ENCODE measurements at places on chromosomes 6 and 20. TPM values are rescaled to one million over a fixed set of nuclear protein-coding genes. Genes with fewer than 3 reads are reported as not detected.

DNA sequence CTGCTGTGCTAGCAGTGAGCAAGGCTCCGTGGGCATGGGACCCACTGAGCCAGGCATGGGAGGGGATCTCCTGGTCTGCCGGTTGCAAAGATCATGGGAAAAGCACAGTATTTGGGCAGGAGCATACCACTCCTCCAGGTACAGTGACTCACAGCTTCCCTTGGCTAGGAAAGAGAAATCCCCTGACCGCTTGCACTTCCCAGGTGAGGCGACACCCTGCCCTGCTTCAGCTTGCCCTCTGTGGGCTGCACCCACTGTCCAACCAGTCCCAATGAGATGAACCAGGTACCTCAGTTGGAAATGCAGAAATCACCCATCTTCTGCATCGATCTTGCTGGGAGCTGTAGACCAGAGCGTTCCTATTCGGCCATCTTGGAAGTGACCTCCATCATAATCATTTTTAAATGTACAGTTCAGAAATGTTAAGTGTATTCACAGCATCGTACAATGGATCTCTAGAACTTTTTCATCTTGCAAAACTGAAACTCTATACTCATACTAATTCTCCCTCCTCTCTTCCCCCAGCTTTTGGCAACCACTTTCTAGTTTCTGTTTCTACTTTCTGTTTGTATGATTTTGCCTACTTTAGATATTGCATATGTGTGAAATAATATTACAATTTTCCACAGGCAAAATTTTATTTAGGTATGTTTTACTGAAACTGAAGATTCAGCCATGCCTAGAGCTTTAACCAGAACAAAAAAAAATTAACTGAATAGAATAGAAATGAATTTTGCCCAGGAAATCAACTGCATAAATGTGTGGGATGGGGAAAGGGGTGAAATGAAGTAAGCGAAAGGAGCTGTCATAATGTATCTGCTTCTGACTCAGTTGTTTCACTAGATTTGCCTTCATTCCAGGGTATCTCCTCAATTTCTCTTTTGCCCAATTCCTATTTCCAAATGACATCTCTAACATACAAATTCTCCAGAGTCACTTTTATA lies 100.0 kb downstream of the RWDD2A start:
- no peak for DNase-seq

GRCh38 chr6:18432180-18432579 lies 45.0 kb downstream of the RNF144B start:
- peak; percentile 76 for DNase-seq

- no peak for DNase-seq
These were observed 286.2 kb downstream of the ESR1 start for GRCh38 chr6:152093711-152094110.

GRCh38 chr6:161271343-161272030 lies 2.4 kb downstream of the AGPAT4 start:
- no peak for DNase-seq

GRCh38 chr6:28597217-28597835 lies 71.6 kb downstream of the GPX5 start:
- peak; percentile 34 for DNase-seq

DNA sequence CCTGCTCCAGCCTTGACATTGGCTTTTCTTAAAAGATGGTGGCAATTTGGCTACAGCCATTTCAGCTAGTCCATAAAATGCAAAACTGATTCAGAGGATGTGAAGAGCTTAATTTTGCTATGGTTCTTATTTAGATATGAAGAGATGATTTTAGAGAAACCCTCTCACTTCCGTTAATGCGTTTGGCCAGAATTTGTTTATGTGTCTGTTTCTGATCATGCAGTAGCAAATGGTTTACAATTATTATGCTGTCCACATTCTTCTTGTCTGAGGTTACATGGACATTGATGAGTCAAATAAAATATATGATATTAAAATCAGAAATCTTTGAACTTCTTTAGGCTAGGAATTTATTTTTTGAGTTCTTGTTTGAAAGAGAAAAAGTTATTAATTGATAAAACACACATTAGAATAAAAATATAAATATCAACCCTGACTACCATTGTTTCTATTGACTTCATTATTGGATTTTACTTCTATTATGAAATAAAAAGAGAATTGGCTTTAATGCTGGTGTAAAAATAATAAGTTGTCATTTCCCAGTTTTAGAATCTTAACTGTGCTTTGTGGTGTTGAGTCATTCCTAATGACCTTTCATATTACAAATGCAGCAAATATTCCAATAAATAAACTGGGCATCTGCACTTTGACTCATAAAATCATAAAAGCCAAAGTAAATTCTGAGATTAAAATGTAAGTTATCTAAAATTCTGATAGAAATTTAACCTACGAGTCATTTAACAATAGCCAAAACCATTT lies 1286.0 kb upstream of the GJE1 start:
- peak; percentile 64 for DNase-seq

DNA sequence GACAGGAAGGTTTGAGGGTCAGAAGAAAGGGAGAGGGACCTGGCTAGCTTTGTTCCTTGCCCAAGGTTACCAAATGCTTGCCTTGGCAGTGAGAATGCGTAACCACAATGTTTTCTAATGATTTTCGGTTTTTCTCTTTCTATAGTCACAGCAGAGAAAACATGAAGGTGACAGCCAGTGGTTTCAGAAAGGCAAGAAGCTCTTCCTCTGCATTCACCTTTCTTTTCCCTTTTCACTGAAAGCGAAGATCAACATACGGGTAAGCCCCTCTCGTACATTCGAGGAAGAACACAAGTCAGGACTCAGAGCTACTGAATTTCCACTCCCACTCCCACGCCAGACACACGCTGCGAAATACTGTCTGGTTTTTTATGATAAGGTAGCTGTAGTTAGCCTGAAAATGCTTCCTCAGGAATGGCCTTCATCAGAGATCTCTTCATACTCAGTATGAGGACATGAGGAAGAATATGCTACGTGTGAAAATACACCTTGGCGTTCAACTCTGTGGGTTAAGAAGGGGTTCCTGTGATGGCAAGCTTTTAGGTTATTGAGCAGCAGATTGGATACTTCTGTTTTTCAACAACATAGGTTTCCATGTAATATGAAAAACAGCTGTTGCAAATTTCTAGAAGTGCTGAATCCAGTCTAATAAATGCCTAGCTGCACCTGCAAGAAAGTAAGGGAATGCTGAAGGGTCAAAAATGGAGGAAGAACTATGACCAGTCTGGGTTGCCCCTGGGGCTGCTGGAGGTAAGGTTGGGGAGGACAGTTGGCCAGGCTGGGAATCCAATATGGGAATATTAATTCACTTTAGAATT lies 7.4 kb upstream of the CD83 start:
- DNase-seq: no peak

GRCh38 chr20:21633829-21634228 lies 71.6 kb upstream of the PAX1 start:
- DNase-seq: no peak

DNA sequence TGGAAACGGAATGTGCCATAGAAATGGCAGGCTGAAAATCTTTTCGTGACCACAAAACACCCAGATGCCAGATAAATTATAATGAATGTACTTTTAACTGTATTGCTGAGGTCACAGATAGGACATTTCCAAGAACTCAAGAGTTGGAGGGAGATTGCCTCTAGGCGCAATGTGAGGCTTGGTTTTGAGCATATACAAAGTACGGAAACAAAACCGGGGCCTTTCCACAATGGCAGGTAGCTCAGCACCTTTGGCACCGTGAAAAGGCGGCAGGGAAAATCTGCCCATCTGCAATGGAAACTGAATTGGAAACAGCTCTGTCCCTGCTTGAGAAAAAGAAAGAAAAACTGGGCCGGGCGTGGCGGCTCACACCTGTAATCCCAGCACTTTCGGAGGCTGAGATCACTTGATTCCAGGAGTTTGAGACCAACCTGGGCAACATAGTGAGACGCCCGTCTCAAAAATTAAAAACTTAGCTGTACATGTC lies 10.5 kb upstream of the C20orf144 start:
- DNase-seq: no peak

DNA sequence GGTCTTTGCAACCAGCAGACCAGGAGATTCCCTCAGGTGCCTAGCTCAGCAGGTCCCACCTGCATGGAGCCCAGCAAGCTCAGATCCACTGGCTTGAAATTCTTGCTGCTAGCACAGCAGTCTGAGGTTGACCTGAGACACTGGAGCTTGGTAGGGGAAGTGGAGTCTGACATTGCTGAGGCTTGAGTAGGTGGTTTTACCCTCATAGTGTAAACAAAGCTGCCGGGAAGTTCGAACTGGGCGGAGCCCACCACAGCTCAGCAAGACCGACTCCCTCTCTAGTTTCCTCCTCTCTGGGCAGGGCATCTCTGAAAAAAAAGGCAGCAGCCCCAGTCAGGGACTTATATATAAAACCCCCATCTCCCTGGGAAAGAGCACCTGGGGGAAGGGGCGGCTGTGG lies 34.3 kb downstream of the PRSS35 start:
- no peak for DNase-seq

DNA sequence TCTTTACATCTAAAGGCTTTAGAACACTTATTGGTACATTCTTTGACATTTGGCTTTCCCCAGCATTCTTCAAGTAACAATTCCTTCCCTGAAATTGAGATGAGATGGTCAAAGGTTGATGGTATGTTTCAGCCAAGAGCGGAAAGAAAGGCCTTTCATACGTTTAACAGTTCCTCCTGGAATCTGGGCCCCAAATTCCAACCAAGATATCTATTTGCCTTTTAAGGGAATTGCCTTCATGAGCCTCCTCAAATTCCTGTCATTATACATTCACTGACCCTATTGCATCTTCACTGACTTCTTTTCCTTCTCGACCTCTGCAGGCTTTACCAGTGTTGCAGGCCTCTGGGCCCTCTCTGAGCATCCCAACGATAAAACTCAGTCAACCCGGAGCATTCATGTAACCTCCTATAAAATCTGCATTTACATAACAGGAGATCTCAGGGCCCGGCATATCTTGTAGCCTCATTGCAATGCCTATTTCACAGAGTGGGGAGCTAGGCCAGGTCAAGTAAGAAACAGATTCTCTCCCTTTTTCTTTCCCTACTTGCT lies 18.3 kb upstream of the WFDC9 start:
- DNase-seq: no peak

The WFDC6 gene
- not detected for total RNA-seq

Data from lung microvascular endothelial cell (primary cell).